ENCODE measurements at places on chromosomes 1 and 21.

DNA sequence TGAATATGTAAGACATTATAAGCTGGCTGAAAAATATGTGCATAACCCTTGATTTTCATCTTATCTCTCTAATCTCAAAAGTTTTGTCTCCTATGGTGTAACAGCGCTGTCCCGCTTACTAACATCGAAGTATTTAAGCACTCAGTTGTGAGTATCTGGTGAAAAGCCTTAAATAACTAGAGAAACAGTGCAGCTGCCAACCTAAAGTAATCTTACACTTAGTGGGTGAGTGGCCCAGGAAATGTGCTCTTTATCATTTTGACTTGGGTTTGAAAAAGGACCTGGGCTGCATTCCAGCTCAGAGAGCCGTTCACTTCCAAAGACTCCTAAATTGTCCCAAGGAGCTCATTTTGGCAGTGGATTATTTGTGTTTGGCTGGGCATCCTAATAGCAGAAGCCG is 225.9 kb downstream of the SPATA17 start:
- DNase-seq: no peak

DNA sequence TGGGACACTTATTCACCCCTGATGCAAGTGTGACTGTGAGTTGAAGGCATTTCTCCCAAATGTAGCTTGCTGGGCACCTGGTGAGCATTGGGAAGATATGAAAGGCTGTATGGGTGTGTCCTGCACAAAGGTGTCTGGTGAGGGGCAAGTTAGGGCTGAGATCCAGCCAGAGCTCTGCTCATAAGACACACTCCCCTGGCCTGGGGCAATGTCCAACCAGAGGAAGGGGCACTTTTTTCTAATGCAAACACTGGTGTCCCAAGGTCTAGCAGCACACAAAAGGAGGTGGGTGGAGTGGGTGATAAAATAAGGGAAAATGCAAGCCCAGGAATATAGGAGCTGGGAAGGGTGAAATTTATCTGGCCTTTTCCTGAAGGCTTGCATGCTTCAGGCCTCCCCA is 57.0 kb upstream of the TRABD2B start:
- DNase-seq: no peak

- peak; percentile 36 for DNase-seq
These were observed 28.6 kb upstream of the IFNGR2 start for GRCh38 chr21:33374450-33375096.

DNA sequence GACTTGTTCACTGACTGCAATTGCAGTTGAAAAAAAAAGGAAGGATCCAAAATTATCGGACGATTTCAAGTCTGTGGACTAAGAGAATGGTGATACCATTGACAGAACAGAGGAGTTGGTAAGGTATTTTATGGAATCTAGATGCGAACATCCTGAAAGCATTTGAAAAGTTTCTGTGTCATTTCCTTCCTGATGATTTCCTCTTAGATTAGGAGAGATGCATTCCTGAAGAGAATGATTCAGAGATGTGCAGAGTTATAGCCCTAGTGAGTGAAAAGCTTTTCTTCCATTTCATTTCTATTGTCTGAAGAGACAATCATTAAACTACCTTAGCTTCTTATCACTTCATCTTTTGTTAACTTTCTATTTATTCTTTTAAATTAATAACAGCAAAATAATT is 200.0 kb downstream of the KCNK2 start:
- DNase-seq: no peak

DNA sequence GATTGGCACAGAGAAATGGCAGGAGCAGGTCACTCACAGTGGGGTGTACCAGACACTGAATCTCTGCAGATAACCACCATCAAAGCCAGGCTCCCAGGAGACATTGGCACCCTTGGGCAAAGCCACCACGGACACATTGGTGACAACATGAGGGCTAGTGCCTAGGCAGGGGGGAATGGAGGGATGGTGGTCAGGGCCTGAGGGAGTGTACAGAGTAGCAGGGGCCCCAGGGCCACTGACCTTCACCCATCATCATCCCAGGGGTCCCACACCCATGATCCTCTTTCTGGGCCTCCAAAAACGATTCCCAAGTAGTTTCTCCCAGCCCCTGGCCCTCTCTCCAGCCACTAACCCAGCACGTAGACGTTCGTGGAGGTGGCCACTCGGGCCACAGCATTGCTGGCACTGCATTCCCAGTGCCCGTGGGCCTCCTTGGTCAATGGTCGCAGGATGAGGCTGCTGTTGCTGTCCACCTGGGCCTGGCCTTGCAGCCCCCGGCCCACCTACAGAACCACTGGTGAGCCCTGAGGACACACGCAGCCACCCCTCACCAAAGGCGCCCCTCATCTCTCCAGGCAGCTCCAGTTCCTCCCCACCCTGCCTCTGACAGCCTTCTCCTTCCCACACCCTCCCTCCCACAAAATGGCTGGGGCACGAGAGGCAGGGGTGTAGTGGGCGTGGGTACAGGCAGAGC is 5.9 kb upstream of the TAGLN2 start:
- no peak for DNase-seq

GRCh38 chr21:29072873-29073221 is 601 bp downstream of the CCT8 start:
- DNase-seq: no peak

DNA sequence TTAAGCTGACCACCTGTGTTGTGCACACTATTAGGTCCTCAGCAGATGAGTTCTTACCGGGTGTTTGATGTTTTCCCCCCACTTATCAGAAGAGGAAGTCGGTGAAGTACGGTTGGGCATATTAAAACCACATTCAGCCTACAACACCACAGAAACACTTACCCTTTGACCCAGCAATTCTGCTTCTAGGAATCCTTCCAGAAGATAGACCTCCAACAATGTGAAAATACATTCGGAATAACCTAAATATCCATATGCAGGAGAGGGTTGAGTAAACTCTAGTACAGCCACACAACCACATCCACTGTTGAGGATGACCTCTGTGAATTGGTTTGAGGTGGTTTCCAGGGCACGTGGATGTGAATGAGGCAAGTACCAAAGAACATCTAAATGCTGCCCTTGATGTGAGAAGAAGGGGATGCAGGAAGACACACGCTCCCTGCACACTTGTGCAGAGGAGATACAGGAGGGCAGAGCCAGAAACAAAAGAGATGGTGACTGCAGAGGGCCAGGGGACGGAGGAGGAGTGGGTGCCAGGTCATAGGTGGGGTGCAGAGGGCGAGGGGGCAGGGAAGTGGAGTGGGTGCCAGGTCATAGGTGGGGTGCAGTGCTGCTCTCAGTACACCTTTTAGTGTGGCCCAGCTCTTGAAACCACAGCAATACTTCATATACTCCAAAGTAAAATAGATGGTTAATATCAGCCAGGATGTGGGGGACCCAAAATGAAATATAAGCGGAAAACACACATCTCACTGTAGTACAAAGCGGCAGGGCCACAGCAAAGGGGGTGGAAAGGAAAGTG is 12.8 kb downstream of the ADARB1 start:
- DNase-seq: no peak

DNA sequence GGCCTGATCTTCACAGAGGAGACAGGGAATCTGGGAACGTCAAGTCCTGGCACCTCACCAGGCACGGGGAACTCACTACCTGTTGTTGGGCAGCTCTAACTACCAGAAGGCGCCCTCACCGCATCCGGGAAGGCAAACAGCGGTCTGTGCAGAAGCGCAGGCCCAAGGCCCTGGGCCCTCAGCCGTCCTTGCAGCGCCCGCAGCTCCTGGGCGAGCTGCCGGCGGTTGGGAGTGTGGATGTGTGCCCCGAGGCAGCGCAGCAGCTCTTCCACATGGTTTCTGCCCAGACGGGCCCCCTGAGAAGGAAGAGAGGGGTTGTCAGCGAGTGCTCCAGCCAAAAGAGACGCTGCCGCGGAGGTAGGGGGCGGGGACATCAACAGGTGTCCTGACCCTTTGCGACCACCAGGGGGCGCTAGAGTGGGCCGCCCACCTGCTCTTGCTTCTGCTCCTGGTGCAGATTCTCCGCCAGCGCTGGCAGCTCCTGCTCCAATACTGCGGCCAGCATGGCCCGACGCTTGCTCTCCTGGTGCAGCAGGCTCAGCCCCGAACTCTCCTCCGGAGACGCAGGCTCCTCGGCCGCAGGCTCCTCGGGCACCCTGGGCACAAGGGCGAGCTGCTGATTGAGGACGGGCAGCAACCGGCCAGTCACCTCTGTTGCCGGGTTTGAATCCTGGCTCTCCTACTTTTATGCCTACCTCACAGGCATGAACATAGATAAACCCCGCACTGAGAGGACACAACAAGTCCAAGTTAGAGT is 9.3 kb downstream of the MAP3K6 start:
- DNase-seq: peak; percentile 79

- no peak for DNase-seq
These were observed 15.0 kb upstream of the TGFB2 start for GRCh38 chr1:218330043-218330623.

DNA sequence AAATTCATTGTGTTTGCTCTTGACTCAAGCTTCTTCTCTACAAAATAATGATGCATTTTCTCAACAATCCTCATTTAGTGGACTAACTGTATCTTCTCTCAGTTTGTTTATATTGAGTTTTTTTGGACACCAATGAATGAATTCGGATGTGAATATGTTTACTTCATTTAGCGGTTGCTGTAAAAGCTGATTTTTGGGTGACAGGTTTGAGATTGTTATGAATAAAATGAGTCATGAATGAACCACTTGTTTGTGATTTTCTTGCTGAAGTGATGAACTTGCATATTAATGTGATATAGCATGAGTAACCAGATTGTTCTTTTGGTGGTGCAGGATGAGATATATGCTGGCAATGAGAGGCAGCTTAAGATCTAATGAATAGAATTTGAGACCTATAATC is 3.1 kb downstream of the DNM3 start:
- no peak for DNase-seq

DNA sequence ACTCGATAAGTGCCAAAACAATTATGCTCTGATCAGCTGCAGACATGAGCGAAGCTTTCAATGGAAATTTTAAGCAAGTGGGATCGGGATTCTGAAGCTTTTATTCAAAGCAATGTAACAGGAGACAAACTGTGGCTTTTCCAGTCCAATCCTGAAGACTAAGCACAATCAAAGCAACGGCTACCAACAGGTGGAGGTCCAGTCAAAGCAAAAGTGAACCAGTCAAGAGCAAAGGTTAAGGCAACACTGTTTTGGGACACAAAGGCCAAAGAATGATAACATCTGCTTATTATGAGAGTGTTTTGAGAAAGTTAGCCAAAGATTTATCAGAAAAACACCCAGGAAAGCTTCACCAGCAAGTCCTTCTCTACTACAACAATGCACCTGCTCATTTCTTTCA is 170.1 kb downstream of the SEC16B start:
- no peak for DNase-seq

DNA sequence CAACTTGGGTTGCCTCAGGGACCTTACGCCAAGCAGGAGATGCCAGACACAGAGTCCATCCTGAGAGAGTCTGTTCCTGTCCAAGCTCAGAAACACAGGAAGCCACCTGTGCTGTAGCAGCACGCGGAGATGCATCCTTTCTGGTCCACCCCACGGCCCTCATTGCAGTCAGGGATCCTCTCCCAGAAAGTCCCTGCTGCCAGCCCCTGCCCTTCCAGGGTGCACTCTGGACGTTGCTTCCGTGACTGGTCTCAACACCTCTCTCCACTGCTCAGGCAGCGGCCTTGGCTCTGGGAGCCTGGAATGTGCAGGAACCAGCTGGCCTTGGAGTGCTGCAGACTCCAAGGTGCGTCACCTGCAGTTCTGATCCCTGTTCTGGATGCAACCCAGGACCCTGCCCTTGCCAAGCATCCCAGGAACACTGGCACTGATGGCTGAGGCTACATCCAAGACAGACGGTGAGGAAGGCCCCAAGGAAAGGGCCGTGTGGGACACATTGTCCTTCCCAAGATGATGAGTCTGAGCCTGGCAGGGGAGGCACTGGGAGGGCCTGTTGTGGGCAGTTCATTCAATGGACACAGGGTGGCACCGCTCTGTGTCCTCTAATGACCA is 21.7 kb upstream of the COL6A1 start:
- no peak for DNase-seq

DNA sequence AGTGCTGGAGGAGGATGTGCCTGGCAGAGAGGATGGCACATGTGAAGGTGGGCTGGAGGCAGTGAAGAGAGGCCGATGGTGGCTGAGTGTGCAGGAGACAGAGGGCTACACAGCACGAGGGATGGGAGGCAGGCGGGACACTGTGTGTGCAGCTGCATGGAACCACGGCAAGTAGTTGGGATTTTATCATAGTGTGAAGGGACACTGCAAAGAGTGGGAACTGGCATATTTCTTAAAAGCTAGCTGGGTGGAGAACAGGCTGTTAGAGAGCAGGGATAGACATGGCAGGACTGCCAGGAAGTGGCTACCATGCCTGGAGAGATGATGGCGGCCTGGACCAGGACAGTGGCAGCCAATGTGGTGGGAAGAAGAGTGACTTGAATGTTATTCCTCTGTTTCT is 102.4 kb upstream of the TLR5 start:
- DNase-seq: no peak

DNA sequence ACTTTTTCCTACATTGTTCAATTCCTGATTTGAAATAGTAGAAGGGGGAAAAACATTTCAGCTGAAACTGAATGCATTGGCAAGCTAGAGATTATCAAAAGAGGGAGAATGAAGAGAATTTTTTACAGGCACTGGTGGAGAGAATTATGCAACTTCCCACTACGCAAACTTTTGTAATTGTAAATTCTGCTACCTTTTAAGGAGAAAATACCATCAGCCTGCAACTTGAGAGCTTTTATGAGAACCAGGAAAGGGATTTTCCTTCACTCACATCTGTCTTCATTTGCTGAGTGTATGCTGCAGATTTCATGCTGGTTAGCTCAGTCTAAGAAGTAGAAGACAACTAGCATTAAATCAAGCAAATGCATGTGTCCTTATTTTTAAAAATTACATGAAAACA is 43.7 kb downstream of the ADAMTS1 start:
- DNase-seq: no peak

DNA sequence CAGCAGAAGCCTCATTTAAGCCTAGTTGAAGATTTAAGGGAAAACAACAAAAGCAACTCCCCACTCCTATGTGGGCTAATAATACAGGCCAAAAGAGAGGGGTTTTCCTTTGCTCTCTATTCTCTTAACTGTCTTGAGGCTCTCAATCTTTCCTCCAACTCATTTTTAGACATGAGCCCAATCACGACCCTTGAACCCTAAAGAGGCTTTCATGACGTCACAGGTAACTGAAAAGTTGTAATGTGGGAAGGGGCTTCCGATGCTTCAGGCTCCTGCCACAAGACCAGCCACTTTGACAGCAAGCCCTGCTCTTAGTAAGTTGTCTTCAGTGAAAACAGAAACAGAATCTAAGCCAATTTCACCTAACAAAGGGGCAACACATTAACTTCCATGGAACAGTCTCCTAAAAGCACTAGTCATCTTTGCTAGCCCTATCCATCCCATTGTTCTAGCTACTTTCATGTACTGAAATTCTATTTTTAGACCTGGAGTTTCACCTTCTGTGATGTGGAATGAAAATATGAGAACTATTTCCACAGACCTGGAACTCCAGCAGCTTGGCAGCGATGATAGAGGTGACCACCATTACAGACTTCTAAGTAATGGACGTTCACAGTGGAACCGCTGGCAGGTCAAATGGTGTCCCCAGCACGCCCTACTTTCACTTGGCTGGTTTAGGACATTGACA is 36.3 kb downstream of the GPR161 start:
- no peak for DNase-seq

- no peak for DNase-seq
These were observed 24.8 kb downstream of the F11R start for GRCh38 chr1:160996178-160996577.

GRCh38 chr1:98893371-98893770 is 111.3 kb downstream of the PLPPR5 start:
- DNase-seq: no peak

Measured in activated CD4-positive, alpha-beta T cell treated with anti-CD3 and anti-CD28 coated beads for 1 hour (primary cell).